ENCODE measurements at places on chromosomes 12 and 14.

- no peak for DNase-seq
Measured at GRCh38 chr14:36647824-36648753, 13.6 kb upstream of the PAX9 start.

DNA sequence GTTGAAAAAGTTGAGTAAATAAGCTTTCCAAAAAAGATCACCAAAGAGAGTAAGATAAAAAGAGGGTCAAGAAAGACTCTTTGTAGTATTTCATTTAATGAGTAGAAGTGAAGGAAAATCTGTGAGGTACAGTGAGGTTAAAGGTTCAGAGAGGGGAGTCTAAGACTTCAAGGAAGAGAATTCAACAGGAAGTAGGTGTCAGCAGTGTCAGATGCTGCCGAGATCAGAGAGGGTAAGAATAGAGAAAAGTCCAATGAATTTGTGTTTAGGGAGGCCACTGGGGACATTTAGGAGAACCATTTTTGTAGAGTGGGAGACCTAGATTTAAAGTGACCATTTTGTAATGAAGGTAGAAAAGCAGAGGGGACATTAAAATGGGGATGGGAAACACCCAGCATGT is 71.6 kb upstream of the KRAS start:
- DNase-seq: no peak

GRCh38 chr14:101761881-101762529 is 496 bp downstream of the PPP2R5C start:
- no peak for DNase-seq

DNA sequence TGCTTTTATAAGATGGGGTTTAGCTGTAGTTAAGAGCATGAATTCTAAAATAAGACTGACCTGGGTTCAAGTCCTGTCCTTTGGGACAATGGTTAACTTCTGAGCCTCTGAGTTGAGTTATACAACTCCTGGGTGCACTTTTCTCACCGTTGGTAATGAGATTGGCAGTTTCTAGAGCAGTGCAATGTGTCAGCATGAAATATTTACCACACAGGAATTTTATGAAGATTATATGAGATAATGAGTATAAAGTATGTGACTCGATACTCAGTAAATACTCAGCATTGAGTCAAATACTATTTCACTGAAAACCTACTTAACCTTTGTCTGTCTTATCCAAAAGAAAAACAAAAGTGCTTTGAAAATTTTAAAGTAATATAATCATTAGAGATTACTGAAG is 214.2 kb downstream of the CPNE8 start:
- DNase-seq: no peak

- no peak for DNase-seq
Measured at GRCh38 chr14:68232300-68233055, 412.9 kb downstream of the RAD51B start.

Data from nucleus accumbens (tissue), 56 donors.